ENCODE measurements at places on chromosomes 5 and 9. TPM values are rescaled to one million over a fixed set of nuclear protein-coding genes. Genes with fewer than 3 reads are reported as not detected.

GHR gene
- total RNA-seq: 2.3 TPM

- H3K27me3 ChIP-seq: no peaks in the 10 kb centered on the region
- no peak overlapping the region for H3K27ac ChIP-seq
- DNase-seq: peak; percentile 55
- peaks cover 2% of the 10 kb centered on the region for H3K4me1 ChIP-seq
- no peak overlapping the region for H3K4me3 ChIP-seq
- no peaks in the 10 kb centered on the region for H3K36me3 ChIP-seq
These were observed 7.8 kb upstream of the TNFAIP8 start for GRCh38 chr5:119347991-119348390.

DNA sequence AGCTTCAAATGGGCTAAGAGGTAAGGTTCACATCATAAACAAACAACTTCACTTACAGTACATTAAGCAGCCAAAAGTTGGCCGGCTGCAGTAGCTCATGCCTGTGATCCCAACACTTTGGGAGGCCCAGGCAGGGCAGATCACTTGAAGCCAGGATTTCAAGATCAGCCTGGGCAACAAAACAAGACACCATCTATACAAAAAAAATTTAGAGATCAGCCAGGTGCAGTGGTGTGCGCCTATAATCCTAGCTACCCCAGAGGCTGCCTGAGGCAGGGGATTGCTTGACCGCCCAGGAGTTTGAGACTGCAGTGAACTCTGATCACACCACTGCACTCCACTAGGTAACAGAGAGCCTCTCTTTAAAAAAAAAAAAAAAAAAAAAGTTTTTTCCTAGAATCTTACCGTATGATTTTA is 16.9 kb downstream of the UBTD2 start:
- peak; percentile 27 for DNase-seq
- no peaks in the 10 kb centered on the region for H3K36me3 ChIP-seq
- no peak overlapping the region for H3K4me3 ChIP-seq
- no peak overlapping the region for H3K27ac ChIP-seq
- no peaks in the 10 kb centered on the region for H3K27me3 ChIP-seq

DNA sequence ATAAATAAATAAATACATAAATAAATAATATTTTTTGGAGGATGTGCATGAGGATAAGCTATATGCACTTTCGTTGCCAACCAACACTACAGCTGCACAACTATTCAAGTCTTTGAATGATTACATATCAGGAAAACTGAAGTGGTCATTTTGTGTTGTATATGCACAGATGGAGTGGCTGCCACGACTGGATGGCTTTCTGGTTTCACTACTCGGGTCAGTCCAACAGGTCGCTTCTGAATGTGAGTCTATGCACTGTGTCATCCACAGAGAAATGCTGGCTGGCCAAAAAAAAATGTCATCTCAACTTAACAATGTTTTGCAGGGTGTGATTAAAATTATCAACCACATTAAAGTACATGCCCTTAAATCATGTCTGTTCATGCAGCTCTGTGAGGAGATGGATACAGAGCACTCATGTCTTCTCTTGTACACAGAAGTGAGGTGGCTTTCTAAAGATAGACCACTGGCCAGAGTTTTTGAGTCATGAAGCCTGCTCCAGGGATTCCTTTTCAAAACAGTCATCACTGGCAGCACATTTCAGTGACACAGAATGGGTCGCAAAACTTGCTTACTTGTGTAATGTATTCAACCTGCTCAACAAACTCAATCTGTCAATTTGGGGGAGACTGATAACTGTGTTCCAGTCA is 589.8 kb upstream of the CYLC2 start:
- no peak for DNase-seq
- no peak overlapping the region for H3K4me3 ChIP-seq
- H3K27me3 ChIP-seq: no peaks in the 10 kb centered on the region
- H3K27ac ChIP-seq: no peak overlapping the region

DNA sequence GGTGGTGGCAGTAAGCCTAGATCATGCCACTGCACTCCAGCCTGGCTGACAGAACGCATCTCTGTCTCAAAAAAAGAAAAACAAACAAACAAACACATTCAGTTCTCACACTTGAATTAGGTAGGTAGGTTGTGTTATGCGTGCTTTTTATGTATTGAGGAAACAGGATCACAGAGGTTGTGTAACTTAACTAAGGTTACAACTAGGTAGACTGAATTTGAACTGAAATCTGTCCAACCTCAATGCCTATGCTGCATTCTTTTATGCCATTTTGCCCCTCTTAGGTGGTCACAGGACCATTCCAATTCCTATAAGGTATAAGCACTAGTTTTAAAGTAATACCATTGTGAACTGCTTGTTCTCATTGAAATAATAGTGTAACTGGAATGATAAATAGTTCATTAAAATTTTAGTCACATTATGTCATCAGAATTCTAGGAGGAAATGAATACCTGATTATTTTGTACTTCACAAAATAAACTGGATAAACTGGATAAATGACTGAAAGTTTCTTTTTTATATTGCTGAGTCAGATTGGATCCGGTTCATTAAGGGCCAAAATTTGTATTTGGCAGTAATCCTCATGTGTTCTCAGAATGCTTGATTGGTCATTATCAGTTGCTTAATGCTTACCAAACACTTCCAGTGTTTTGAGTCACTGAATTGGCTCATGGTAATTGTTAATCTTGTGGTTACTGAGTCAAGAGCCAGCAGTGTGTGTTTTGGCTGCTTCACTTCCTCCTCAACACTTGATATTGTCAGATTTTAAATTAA is 7.1 kb downstream of the UBAP1 start:
- H3K4me1 ChIP-seq: peaks cover 5% of the 10 kb centered on the region
- DNase-seq: peak; percentile 99
- no peak overlapping the region for H3K4me3 ChIP-seq
- no peaks in the 10 kb centered on the region for H3K36me3 ChIP-seq
- no peaks in the 10 kb centered on the region for H3K27me3 ChIP-seq

DNA sequence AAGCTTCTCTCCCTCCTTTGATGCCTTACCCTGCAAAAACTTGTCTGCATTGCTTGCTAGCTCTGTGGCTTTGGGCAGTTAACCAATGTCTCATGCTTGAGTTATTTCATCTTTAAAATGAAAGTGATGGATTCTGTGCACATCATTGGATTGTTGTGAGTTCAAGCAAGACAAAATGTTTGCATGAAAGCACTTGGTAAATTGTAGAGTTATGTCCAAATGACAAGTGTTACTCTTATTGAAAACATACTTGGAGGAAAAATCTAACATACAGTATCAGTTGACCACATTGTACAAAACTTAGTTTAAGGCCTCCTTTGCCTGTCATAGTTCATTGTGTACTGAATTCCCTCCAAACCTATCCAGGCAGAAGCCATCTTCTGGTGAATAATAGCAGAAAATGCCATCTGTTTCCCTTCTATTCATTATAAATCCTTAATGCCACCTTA is 30.0 kb downstream of the TGFBR1 start:
- no peak overlapping the region for H3K4me3 ChIP-seq
- no peaks in the 10 kb centered on the region for H3K36me3 ChIP-seq
- DNase-seq: peak; percentile 85
- H3K27ac ChIP-seq: peak overlapping the region; percentile 19

- H3K4me1 ChIP-seq: peaks cover 10% of the 10 kb centered on the region
- no peaks in the 10 kb centered on the region for H3K27me3 ChIP-seq
- no peaks in the 10 kb centered on the region for H3K36me3 ChIP-seq
- H3K4me3 ChIP-seq: peak overlapping the region; percentile 2
These were observed 19.6 kb upstream of the TMEM252 start for GRCh38 chr9:68560071-68560844.

GRCh38 chr9:70802206-70802605 is 319.2 kb downstream of the TRPM3 start:
- no peaks in the 10 kb centered on the region for H3K4me1 ChIP-seq
- DNase-seq: peak; percentile 51
- no peak overlapping the region for H3K27ac ChIP-seq
- no peaks in the 10 kb centered on the region for H3K27me3 ChIP-seq
- H3K4me3 ChIP-seq: no peak overlapping the region

- H3K4me3 ChIP-seq: no peak overlapping the region
- no peaks in the 10 kb centered on the region for H3K27me3 ChIP-seq
- H3K27ac ChIP-seq: no peak overlapping the region
- no peak for DNase-seq
- H3K4me1 ChIP-seq: no peaks in the 10 kb centered on the region
These were observed 80.7 kb downstream of the TSSK1B start for GRCh38 chr5:113354055-113354454.

GRCh38 chr5:50768634-50769033 is 102.2 kb downstream of the PARP8 start:
- no peaks in the 10 kb centered on the region for H3K4me1 ChIP-seq
- H3K4me3 ChIP-seq: no peak overlapping the region
- no peak for DNase-seq
- no peaks in the 10 kb centered on the region for H3K36me3 ChIP-seq

DNA sequence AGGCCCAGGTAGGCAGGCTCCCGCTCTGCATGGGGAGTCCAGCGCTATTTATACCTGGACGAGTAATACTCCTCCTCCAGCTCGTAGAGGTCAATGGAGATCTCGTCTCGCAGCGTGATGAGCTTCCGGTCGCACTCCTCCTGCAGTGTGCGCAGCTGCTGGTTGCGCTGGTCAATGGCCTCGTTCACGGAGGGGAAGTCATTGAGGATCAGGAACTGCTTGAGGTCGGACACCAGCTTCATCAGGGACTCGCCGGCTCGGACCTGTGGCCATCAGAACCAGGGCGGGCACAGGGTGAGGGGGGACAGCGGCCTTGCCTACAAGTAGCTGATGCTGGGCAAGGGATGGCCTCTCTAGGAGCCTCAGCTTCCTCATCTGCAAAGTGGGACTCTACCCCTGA is 3.9 kb downstream of the MED22 start:
- H3K27me3 ChIP-seq: no peaks in the 10 kb centered on the region
- peaks cover 6% of the 10 kb centered on the region for H3K4me1 ChIP-seq
- no peak overlapping the region for H3K4me3 ChIP-seq
- no peak for DNase-seq
- no peak overlapping the region for H3K27ac ChIP-seq
- H3K36me3 ChIP-seq: peaks cover 35% of the 10 kb centered on the region
